ENCODE measurements at places on chromosomes 12 and 14. TPM values are rescaled to one million over a fixed set of nuclear protein-coding genes. Genes with fewer than 3 reads are reported as not detected.

BICDL1 gene
- total RNA-seq, result 2.5 TPM

KRT6B gene
- not detected for total RNA-seq

SLC6A15 gene
- 4.1 TPM for total RNA-seq

A2M gene
- total RNA-seq, result not detected

GPR135 gene
- total RNA-seq, result 0.70 TPM

IFNG-AS1 gene
- not detected for total RNA-seq

PTPN21 gene
- total RNA-seq, result 9.8 TPM

FSCB gene
- total RNA-seq, result not detected

Measured in A549 treated with ZK216348 at 1 μM for 4 hours (cell line).